Suppressor macrophage treated with lipopolysaccharide for 4 hours (primary cell): ENCODE measurements at places on chromosomes 16 and 17.

DNA sequence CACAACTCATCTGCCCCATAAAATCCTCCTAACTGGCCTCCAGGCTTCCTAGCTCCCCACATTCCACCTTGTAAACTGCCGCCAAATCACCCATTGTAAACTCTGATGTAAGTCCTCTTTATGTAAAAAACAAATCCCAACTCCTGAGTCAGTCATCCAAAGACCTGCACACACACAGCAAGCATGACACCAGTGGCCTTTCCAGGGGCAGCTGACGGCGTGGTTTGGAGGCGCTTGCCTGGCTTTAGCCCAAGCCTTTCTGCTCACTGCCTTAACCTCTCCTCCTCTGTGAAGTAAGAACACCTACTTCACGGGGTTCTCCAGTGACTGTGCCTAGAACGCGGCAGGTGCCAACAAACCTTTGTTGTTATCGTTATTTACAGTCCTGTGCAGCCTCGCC, 14.0 kb downstream of the UBE2O start:
- no peak for DNase-seq

GRCh38 chr17:20243524-20243923, 223.8 kb downstream of the LGALS9B start:
- DNase-seq, result no peak

DNA sequence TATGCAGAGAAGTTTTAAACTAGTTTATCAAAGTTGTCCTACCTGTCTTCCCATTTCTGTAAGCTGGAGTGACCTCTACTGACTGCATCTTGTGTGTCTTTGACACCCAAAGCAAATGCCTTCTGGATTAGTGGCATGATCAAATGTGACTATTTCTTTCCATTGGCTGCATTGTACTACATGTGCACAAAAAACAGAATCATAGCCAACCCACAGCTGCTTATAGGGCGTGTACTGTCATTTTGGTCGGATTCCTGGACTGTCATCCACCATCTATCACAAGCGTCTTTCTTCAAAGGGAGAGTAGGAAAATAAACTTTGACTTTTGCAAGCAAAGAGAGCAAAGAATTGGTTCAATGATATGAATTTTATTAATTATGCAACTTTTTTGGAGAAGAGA, 310.6 kb downstream of the MAP2K6 start:
- no peak for DNase-seq

DNA sequence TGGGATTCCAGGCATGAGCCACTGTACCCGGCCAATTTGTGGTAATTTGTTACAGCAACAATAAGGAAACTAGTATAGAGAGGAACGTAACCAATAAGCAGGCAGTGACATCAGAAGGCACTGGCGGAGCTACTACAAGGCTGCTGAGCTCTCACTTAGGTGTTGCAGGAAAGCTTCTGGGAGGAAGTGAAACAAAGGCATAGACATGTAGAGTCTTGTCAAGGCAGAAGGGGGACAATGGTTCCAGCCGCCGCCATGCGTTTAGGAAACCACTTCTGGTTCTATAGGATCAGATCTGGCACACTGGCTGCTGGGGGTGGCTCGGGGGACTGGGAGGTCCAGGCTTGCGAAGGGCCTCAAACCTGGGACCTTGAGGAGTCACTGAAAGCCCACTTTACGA, 9.4 kb upstream of the CPSF4L start:
- DNase-seq, result peak; percentile 23

GRCh38 chr17:49521088-49521450, 26.0 kb downstream of the NGFR start:
- DNase-seq, result no peak

- DNase-seq, result no peak
Measured at GRCh38 chr16:74213372-74213771, 83.2 kb upstream of the PSMD7 start.

GRCh38 chr17:40014375-40014980, 762 bp upstream of the CSF3 start:
- DNase-seq, result peak; percentile 21

DNA sequence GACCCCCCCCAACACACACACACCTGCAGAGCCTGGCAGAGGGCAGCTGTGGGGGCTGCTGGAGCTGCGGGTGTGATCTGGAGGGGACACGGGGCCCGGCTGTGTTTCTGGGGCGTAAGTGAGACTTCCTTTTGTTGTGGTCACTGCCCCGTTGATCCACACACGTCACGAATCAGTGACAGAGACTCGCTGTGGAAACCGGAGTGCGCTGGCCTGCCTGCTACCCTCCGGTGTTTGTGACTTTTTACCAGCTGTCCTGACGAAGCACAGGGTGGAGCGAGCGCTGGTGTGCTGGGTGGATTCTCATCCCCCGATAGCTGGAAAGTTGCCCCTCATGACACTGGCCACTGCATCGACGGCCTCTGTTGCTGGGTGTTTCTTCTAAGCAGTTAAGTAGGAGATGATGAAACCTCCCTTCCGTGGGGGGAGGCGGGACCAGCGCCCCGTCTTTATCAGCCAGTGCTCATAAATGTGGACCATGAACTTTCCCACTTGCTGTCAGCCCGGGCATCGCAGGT, 2.3 kb downstream of the METRNL start:
- DNase-seq, result peak; percentile 76

DNA sequence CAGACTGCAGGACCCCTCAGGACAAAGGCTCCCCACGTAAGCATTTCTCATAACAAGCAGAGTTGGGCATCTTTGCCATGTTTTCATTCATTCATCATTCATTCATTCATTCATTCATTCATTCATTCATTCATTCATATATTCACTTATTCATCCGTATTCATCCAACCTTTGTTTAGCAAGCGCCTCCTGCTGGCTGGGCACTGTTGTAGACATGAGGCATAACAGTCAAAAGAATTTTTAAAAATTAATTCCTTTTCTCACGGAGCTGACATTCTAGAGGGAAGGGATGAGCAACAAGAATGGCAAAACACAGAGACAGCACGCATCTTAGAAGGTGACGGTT, 351.7 kb upstream of the TNRC6C start:
- peak; percentile 27 for DNase-seq

- no peak for DNase-seq
Measured at GRCh38 chr17:80703142-80703478, 158.5 kb downstream of the RPTOR start.

DNA sequence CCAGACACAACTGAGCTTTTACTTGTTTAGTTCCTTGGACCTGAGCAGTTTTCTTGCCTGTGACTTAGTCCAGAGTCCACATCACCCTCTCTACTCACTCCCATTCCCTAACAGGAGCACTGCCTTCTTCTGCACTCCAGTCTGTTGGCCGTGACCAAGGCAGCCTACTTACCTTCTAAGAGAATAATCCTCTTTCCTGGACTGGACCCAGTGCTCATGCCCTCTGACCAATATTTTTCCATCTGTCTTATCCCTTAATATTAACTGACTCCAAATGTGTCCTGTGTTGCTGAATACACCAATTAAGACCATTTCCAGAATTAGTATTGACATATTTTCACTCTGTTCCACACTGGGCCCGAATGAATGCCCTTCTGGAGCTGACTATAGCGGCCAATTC, 681.0 kb upstream of the KIF2B start:
- no peak for DNase-seq

GRCh38 chr16:28090646-28091377, 27.3 kb upstream of the GSG1L start:
- DNase-seq, result no peak

GRCh38 chr16:89417352-89417751, 73.0 kb downstream of the ANKRD11 start:
- no peak for DNase-seq

DNA sequence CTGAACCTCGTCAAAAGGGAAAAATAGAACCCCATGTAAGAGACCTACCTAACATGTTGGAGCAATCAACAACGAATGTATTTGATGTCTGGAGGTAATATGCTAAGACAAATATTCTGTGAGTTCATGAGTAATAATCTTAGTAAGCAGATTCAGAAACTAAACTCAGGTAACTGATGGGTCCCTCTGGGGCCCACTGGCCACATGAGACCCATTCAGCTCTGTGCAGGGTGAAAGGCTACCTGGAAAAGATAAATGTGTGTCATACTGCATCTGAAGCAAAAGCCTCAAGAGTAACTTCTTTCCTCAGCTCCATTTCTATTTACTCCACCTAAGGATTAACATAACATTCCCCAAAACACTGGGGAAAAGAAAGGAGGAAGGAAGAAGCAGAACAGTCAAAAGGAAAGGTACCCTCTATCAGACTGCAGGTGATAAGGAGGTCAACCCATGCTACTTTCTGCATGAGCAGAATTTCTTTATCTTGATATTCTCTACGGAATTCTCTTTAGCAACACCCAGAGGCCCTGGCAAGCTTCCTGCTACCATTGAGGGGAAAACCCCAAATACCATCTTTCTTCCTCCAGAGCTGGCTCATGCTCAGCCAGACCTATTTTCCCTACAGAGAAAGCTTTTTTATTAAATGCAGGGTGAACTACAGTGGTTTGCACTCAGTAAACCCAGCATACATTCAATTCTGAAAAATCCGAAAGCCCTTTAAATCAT, 37.7 kb upstream of the ABCA6 start:
- DNase-seq, result peak; percentile 40

DNA sequence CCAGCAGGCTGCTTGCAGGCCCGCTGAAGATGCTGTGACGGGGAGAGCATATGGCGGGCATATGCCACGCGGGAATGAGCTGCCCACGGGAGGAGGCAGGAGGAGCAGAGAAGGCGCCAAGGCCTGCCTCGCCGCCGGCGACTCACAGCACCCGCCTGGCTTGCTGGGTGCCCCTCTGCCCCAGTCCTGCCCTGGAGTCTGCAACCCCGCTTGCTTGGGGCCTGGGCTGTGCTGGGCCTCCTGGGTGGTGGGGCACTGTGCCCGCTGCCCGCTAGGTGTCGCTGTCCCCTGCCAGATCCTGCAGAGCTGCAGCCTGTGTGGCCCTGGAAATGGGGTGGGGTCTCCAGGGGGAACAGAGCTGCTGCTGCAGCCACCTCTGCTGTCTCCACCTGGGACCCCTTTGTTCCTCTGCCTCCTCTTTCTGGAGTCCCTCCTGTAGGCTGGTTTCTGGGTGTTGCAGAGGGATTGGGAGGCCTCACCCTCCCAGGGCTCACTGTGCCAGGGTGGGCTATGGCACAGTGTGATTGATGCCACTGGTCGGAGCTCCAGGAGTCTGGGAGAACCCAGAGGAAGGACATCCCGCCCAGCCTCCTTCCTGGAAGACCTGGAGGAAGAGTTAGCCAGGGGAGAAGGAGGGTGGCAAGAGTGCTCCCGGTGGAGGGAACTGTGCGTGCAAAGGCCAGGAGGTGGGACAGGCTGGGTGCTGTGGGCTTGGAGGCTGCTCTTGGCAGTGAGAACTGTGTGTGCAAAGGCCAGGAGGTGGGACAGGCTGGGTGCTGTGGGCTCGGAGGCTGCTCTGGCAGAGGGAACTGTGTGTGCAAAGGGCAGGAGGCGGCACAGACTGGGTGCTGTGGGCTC, 141.0 kb upstream of the CIBAR2 start:
- DNase-seq, result peak; percentile 67

DNA sequence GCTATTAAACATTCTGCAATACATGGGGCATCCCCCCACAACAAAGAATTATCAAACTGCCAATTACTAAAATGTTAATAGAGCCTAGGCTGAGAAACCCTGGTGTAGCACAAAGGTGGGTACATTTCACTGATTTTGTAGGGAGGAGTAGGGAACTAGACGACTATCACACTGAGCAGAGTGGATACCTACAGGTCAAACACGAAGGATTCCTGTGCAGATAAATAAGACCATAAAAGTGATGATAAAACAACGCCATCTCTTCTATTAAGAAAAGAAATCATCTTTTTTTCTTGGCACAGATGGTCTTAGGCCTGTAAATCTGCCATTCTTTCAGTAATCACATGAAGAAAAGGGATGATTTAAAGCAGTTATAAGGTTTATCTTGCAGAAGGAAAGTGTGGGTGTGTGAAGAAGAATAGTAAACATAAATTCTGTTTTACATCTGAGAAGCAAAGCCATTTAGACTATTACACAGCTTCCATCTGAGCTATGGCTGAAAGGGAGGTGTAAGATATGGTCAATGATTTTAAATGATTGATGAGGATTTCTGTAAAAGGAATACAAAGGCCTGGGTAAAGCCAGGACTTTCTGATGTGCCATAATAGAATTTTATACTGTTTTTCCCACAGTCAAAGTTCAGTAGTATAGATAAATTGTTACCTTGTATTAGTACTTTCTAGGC, 429.4 kb upstream of the GOT2 start:
- no peak for DNase-seq

GRCh38 chr17:49779739-49780231, 8.7 kb upstream of the KAT7 start:
- peak; percentile 81 for DNase-seq

DNA sequence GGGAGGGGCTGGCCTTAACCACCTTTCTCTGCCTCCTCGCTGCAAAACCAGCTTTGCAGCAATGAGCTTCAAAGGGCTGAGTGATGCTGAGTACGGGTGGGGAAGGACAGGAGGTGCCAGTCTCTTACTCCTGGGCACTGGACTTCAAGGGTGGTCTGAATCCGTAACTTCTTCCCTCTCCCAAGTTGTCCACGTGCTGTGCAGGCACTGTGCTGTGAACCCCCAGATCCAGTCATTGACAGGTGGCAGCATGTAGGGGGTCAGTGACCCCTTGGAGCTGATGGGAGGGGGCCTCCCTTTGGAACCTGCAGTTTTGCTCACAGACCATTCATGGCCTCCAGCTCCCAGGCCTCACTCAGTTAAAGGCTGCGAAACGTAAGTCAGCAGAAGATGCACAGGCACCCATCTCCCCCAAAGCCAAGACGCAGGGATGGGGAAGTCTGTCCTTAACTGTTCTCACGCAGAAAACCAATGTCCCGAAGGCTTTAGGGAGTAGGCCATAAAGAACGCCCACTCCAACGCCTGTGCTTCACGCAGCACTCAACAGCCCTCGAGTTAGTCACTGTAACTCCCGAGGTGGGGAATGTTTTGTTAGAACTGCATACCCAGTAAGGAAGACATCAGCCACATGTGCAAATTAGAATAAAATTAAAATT, 7.9 kb downstream of the LITAFD start:
- DNase-seq, result no peak

- DNase-seq, result no peak
Measured at GRCh38 chr16:87844120-87844733, 25.1 kb downstream of the SLC7A5 start.

GRCh38 chr16:50081428-50082018, 15.8 kb downstream of the HEATR3 start:
- DNase-seq, result no peak

GRCh38 chr16:22380529-22380928, 6.1 kb upstream of the CDR2 start:
- no peak for DNase-seq

GRCh38 chr17:2935632-2936031, 127.8 kb downstream of the OR1D5 start:
- DNase-seq, result no peak

DNA sequence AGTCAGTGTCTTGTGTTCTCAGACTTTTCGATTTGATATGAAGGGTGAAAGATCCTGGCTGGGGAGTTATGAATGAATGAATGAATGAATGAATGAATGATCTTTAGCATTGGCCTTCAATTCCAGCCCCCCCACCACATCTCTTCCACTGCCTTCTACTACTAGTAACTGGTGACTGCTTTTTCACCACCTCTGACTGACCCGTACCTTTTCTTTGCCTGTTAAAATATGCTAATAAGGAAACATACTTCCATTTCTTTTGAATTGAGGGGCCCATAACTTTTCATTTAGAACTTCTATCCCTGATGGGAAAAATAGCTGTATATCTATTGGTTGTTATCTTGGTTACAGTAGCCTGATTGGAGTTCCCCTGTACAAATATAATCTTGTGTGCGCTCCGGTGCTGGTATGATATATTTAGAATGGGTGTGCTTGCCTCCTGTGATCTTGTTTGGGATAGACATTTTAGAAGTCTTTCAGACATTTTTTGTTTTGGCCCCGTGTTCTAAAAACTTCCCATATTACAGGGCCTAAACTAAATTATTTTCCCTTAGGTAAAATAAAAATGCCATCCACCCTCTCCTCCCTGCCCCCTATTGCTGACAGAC, 3.4 kb downstream of the LYRM1 start:
- no peak for DNase-seq
